Activated naive CD4-positive, alpha-beta T cell treated with Interleukin-2 at 50 U/mL for 16 hours (primary cell): ENCODE measurements at places on chromosomes 16 and 17.

- peak; percentile 87 for DNase-seq
Observed at GRCh38 chr16:89505204-89506112, 2.7 kb upstream of the SPG7 start.

- DNase-seq: no peak
Observed at GRCh38 chr16:75229172-75230031, 10.6 kb downstream of the CTRB1 start.

- no peak for DNase-seq
Observed at GRCh38 chr16:80274576-80275191, 266.1 kb upstream of the DYNLRB2 start.

- DNase-seq: no peak
Observed at GRCh38 chr16:85395207-85395912, 217.8 kb upstream of the GSE1 start.

- no peak for DNase-seq
Observed at GRCh38 chr16:81558444-81559175, 114.0 kb downstream of the CMIP start.

- DNase-seq: no peak
Observed at GRCh38 chr17:28878158-28878910, 19.2 kb downstream of the FLOT2 start.

- peak; percentile 51 for DNase-seq
Observed at GRCh38 chr17:73228748-73229236, 32.9 kb downstream of the CPSF4L start.

GRCh38 chr17:81740395-81740961 lies 28.4 kb downstream of the SLC25A10 start:
- no peak for DNase-seq

GRCh38 chr17:55275894-55276804 lies 11.4 kb downstream of the HLF start:
- no peak for DNase-seq

DNA sequence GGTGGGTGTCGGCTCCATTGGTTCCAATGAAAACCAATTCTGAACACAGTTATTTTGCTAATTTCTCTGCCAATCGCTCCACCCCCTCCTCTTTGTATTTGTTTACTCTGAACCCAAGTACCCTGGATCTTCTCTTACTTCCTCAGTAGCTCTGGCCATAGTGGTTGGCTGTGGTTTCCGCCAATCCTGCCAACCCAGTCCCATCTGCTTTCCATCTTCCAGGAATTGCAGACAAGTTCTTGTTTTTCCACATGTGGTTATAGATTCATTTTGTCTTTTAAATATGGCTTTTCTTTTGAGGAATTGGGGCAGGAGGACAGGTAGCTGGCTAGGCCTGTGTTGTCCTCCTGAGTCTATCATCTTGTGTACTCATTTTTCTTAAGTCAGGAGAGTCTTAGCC lies 92.0 kb downstream of the CYLD start:
- DNase-seq: no peak

DNA sequence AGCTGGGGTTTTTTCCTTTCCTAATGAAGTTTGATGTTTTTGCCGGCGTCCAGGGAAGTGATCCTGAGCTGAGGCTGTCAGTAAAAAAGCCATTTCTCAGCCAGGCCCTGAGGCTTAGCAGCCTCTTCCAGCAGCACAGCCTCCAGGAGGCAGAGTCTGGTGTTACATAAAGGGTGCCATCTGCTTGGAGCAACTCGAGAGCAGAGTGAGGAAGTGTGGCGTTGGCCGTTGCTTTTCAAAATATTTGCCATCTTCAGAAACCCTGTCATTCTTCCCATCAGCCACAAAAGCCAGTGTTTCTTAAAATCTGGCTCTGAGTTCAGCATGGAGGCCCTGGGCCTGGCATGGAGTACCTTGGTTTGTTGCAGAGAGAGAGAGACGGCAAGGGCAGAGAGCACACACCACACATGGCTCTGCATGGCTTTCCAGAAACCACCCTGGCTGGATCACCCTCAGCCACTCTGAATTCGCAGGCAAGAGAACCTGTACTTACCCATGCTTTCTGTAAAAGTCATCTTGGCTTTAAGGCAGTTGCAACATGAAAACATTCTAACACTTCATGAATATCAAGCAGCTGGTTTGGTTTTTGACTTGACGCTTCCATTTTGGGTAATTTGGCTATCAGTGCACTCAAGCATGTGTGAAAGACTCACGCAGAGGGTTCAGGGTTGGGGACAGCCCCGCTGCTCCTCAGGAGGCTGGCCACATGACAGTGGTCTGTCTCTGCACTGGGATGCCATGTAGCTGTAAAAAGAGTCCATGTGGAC lies 21.0 kb downstream of the PMM2 start:
- no peak for DNase-seq

- no peak for DNase-seq
Observed at GRCh38 chr17:17892731-17893130, 55.9 kb upstream of the SREBF1 start.
